ENCODE measurements at places on chromosomes 3 and 15.

GRCh38 chr3:136982520-136983138 is 24.8 kb downstream of the IL20RB start:
- no peak for DNase-seq

DNA sequence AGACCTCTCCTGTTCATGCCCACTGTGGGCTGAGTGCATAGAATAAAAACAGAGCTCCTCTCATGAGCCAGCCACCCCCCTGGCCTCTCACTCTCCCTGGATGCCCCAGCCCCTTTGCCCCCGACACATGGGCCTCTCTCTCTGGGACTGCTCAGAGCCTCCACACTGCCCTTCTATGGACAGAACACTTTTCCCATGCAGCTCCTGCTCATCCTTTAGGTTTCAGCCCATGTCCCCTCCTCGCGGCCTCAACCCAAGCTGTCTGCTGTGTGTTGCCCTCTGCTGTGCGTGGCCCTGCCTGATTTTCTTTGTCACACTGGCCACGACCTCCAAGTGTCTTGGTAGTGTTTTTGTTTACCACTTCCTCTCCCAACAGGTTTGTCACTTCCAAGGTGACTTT is 20.7 kb upstream of the PRR23E start:
- DNase-seq = no peak

DNA sequence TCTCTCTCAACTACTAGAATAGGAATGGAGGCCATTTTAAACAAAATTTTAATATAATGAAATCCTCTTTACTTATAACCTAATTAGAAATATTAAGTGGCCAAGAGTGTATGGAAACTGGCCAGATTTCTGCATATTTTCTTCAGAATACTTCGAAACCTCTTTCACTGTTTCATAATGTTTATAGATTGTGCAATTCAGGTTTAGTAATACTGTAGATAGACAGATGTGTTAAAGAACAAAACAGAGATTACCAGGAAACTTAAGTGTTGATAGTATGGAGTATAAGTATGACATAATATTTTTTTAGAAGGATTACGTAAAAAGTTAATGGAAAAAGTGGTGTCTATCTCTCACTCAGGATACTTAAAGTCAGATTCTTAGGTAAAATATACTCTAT is 4.7 kb downstream of the ABHD5 start:
- peak; percentile 61 for DNase-seq

GRCh38 chr3:15630646-15631350 is 29.3 kb downstream of the BTD start:
- DNase-seq = peak; percentile 60

GRCh38 chr3:117763561-117763960 is 1054.0 kb downstream of the TUSC7 start:
- no peak for DNase-seq

- DNase-seq = no peak
These were observed 42.1 kb upstream of the RAF1 start for GRCh38 chr3:12705981-12706380.

GRCh38 chr3:79012946-79013362 is 754.8 kb downstream of the ROBO1 start:
- DNase-seq = no peak

GRCh38 chr15:25870938-25871337 is 7.8 kb upstream of the ATP10A start:
- no peak for DNase-seq

- DNase-seq = peak; percentile 70
These were observed 170.5 kb upstream of the PROK2 start for GRCh38 chr3:71955240-71956068.

GRCh38 chr3:188208516-188208981 is 54.6 kb downstream of the LPP start:
- no peak for DNase-seq

DNA sequence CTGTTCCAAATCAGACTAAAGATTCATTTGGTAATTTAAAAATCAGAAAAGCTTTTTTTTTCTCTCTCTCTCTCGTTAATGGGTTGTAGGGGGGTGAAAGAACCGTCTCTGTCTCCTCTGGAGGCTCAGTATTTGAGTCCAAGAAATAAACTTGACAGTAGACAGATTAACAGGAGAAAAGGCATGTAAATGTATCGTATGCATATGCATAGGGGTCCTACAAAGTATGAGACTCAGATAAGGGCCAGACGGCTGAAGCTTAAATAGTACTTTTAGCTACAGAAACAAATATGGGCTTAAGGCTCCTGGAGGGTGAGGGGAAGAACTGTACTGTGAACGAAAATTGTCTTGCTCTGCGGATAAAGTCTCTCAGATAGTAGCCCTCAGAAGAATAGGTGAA is 42.4 kb downstream of the PIK3CA start:
- no peak for DNase-seq

- DNase-seq = no peak
These were observed 52.2 kb upstream of the ACTL6A start for GRCh38 chr3:179510496-179510895.

DNA sequence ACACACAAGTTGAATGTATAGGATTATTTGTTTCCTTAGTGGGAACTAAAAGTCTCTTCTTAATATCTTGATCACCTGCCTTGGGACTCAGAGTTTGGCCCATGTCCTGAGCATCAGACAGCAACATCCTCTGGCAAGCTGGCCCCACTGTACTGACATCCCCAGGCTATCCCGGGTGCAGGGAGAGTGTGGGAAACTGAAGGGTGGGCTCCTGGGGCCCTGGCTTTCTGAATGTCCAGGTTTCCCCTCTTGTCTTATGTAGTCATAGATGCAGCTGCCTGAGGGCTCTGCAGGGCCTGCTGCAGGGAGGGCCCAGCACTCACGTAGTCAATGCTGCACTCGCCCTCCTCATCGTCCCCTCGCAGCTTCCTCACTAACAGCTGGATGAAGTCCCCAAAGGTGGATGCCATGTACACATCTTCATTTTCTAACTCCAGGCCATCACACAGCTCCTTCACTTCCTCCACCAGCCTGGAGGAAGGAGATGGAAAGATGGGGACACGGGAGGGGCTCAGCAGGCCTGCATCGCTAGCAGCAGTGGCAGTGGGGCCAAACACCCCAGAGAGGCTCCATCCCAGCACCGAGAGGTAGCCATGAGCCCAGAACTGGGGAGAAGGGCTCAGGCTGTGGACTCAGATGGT is 42.8 kb downstream of the ALDH1L1 start:
- DNase-seq = no peak

DNA sequence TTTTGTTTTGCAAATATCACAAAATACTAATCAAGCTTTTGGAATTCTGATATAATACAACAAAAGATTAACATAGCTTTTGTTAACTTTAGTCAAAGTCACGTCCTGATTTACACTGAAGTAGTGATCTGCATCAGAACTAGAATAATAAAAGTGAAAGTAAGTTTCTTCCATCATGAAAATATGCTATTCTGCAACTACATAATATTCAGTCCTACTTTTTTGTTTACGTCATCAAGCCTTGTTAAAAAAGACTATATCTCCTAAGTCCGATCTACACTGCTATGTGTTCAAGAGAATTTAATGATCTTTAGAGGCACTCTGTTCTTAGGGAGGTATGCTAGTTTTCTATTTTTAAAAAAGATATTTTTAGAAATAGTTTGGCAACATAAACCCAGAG is 330.1 kb downstream of the ARPP21 start:
- no peak for DNase-seq

DNA sequence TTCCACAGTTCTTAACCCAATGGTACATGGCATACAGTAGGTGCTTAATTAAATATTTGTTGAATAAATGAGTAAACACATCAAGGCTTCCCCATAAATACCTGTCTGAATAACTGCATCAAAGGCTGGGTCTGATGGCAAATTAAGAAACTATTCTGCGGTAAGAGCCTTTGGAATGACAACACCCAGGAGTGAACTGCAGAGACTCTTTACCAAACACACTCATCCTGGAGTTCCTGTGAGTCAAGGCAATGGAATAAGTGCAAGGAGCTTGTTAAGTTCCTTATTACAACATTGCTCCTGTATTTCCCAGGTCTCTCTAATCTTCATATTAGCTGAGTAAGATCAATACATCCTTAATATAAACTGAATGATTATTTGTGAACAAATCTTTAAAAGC is 119.9 kb upstream of the STT3B start:
- peak; percentile 49 for DNase-seq

DNA sequence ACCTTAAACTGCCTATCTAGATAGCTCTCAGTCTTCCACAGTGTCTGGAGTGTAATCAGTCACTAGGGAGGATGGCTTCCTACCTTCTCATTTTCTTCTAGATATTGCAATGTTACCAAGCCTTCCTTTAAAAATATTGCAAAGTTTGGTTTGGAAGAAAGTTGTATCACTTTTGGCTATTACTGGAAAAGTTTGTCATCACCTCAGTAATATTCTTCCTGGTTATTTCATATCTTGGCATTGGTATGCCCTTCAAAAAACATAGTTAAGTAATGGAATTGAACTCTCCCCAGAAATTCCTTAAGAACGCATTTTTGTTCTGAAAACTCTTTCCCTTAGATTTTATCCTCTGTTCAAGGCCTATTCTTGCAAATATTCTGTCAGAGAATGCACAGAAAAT is 179.3 kb upstream of the MME start:
- DNase-seq = no peak

GRCh38 chr3:149536429-149536828 is 61.9 kb downstream of the TM4SF4 start:
- no peak for DNase-seq

DNA sequence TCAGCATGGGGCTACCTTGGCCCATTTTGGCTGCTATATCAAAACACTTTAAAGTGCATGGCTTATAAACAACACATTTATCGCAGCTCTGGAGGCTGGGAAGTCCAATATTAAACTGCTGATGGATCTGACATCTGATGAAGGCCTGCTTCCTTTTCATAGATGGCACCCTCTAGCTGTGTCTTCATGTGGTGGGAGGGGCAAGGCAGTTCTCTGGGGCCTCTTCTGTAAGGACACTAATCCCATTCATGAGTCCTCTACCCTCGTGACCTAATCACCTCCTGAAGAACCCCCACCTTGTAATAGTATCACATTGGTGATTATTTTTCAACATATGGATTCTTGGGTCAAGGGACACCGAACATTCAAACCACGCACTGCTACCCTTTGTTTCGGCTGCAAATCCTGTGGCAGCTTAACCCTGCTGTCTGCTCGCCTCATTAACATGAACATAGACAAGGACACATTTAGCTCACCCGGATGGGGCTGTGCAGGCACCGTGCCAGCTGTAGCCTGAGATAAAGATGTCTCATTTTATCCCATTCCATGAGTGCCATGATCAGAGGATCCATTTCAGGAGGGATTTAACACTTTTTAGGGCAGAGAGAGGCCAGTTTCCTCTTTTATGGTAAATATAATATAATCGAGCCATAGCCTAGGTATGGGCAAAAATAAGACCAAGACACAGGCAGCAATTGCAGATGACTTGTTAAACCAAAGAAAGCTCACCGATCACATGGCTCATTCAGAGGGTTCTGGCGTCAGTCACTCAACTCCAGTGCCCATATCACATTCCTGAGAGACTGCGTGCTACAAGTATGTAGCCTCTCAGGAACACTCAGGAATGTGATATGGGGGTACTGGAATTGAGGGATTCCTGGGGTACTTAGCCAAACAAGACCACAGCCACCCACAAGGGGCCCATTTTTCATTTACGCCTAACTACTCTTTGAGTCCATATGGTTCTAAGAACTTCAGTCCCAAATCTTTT is 251.1 kb upstream of the ST8SIA2 start:
- no peak for DNase-seq

DNA sequence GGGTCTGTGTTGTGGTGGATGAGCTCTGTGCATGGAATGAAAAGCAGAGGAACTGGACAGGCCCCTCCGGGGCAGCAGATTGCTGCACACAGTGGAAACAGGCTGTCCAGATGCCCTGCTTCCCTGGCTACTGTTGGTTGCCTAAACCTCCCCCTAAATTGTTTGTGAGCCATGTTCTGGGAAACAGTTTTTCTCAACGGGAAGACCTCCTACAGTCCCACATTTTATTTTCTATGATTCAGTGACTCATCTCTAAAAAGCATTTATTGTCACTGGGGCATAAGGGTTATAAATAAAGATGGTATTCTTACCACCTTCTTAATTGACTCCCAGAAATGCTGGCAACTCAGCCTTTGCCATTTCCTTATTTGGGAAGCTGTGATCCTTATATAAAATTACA is 20.3 kb upstream of the PTPN9 start:
- DNase-seq = no peak

DNA sequence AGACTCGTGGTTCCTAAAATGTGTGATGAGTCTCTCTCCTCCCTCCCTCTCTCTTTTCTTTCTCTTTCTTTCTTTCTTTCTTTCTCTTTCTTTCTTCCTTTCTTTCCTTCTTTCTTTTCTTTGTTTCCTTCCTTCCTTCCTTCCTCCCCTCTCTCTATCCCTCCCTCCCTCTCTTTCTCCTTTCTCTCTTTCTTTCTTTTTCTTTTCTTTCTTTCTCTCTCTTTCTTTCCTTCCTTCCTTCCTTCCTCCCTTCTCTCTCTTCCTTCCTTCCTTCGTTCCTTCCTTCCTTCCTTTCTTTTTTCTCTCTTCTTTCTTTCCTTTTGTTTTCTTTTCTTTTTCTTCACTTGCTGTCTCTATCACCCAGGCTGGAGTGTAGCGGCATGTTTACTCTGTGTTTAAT is 290.8 kb downstream of the NFKBIZ start:
- DNase-seq = no peak

DNA sequence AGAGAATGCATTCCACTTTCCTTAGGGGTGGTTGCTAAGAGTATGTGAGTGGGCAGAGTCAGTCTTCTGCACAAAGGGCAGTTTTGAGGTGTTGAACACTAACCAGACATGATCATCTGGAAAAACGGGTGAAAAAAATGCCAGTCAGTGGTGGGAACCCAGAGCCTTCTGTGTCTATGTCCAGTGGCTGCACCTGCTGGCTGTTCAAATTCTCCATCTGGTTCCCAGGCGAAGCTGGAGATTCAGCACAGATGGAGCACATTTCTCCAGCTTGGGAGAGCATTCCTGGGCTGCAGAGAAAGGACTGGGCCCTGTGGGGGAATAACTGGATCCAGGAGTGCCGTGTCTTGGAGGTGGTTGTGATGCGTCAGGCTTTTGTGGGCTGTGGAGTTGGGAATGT is 74.1 kb downstream of the TRAK1 start:
- DNase-seq = no peak

- no peak for DNase-seq
These were observed 67.2 kb downstream of the OPA1 start for GRCh38 chr3:193660171-193660570.

GRCh38 chr15:94164971-94165370 is 66.4 kb upstream of the MCTP2 start:
- no peak for DNase-seq

GRCh38 chr15:91886878-91887277 is 33.4 kb downstream of the SLCO3A1 start:
- no peak for DNase-seq

DNA sequence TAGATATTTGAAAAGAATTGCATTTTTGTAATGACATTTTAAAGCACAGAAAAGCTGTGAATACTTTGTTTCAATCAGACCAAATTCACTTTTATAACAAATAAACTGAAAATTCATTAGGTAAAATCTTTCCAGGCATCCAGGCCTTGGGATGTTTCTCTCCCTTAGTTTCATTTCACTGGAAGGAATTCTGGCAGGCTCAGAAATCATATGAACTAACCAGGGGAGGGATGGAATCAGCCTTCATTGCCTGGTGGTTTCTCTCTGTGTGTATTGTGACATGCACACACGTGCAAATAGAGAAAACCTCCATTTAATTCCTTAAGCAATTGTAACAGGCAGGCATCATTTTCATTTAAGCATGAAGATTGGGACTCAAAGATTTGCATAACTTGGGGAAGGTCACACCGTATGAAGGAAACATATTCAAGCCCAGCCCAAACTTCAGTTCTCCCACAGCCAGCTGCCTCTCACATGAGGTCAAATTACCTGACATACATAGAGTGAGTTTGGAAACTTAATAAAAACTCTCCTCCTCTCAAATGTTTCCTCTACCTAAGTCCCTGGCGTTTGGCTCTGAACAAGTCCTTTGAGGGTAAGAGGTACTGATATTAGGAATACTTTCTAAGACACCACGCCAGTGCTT is 376.1 kb upstream of the MCTP2 start:
- DNase-seq = no peak
